ENCODE measurements at places on chromosomes 3 and 15.

- DNase-seq = no peak
These were observed 193.6 kb downstream of the CLSTN2 start for GRCh38 chr3:140128631-140129030.

DNA sequence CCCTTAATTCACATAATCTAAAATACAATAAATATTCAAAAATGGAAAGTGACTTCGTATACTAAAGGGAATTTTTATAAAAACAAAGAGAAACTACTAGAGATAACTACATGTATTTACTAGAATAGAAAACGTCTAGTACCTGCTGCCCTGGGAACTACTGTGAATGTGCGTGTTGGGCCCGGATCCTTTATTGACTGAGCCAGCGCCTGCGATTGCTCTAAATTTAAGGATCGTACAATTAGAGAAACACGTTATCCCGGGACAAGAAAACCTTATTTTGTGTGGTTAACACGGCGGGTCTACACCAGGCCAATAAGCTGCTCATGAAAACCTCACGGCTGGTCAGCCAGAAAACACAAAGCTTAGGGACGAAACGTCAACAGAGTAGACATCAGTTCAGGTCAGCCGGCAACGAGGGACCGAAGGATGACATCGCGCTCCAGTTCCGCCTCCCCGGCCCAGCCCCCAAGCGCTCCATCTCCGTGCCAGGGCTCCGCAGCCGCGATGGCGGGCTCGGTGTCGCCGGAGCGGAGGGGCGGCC is 555 bp downstream of the TM2D3 start:
- no peak for DNase-seq

DNA sequence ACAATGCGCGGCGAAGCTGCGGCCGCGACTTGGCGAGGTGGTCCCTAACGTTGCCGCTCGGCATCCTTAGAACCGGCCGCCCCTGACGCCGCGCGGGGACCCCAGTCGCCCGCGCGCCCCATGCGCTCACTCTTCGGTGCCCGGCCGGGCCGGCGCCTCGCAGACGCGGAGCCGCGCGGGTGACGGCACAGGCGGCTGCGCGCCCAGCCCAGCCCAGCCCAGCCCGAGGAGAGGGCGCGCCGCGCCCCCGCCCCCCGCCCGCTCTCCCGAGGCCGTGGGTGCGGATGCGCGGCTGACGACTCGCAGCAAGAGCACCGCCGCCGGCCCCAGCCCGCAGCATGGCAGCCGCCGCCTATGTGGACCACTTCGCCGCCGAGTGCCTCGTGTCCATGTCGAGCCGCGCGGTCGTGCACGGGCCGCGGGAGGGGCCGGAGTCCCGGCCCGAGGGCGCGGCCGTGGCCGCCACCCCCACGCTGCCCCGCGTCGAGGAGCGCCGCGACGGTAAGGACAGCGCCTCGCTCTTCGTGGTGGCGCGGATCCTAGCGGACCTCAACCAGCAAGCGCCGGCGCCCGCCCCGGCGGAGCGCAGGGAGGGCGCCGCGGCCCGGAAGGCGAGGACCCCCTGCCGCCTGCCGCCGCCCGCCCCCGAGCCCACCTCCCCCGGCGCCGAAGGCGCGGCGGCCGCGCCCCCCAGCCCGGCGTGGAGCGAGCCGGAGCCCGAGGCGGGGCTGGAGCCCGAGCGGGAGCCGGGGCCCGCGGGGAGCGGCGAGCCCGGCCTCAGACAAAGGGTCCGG is 437 bp downstream of the KLF13 start:
- peak; percentile 63 for DNase-seq

- DNase-seq = no peak
These were observed 1.3 kb upstream of the MEF2A start for GRCh38 chr15:99564221-99565048.

DNA sequence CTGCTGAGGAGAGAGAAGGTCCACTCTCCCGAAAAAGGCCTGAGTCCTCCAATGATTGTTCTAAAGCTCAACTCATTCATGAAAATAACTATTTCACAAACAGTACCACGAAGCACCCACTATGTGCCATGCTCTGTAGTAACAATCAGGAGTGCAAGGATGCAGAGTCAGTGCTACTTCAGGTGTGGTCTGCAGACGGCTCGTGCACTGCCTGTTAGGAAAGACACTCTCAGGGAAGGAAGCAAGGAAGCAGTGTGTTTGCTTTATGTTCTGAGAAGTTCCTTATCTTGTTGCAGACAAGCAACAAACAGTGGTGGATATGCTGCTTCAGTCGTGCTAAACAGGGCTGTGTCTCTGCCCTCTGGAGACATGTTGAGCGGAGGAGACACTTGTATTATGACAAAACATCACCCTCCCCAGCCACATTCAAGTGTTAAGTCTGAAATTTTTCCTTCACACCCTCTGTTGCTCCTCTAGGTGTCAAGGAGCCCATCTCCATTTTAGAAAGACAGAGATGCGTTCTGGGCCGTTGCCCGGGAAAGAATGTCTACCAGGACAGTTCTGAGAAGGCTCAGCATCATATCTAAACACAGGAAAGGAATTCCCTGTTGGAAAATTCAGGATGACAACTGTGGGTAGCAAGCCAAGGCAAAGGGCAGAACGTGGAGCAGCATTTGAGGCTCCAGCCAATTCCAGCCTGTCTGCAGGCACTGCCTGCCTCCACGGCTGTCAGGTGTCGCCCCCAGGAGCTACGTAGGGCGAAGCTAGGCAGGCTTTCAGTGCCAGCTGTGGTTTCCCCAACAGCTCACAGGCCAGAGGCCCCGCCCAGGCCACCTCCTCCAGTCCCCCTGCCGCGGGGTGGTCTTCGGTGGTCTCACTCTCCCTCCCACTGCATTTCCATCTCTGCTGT is 13.4 kb upstream of the ATP10A start:
- DNase-seq = no peak

DNA sequence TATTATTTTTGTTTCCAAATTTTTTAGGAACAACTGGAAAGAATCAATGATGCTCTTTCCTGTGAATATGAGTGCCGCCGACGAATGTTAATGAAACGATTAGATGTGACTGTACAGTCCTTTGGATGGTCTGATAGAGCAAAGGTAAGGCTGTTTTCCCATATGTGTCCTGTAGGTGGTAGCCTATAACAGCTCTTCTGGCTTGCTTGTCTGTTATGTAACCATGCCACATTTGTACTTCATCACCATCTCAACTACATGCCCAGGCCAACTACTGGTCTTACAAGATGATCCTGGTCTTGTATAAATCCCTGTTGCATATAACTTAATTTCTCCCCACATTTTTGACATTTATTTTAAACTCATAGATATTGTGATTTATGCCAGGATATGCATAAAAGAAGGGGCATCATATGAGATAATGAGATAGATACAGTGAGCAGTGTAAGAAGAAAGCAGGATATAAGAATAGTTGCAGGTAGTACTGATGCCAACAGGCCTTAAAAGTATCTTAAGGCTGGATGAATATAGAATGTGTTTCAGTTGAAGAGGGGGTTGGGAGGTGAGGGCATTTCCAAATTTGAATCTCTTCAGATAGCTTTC is 20.3 kb downstream of the FAM98B start:
- DNase-seq = no peak

- DNase-seq = peak; percentile 48
These were observed at the start of gene SNX1 for GRCh38 chr15:64095795-64096667. Gene SNX1 (plus strand): TSS chr15:64095982. CDS start chr15:64096014, 32 bp downstream.

GRCh38 chr3:108669208-108669607 is 79.7 kb downstream of the DZIP3 start:
- no peak for DNase-seq

- DNase-seq = no peak
These were observed 1.6 kb upstream of the PRKCD start for GRCh38 chr3:53159156-53160060.

- DNase-seq = no peak
These were observed 69.9 kb downstream of the SEC22A start for GRCh38 chr3:123271466-123272159.

- DNase-seq = no peak
These were observed 25.0 kb downstream of the DPH3 start for GRCh38 chr3:16239780-16240179.

DNA sequence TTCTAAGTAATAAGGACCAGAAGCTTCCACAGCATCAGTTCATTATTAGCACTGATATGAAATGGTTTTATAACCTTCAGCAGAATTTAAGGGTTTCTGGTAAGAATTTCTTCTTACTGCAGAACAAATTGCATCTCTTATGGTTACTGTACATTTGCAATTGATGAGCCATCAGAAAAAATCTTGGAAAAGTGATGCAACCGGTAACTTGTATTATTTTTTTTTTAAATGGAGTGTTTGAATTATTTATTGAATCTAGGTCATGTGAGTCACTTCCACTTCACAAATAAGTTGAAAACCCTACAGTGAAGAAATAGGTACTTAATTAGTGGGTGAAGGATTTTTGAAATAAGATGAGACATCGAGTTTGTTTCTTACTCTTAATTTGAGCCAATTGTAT is 786.0 kb downstream of the TUSC7 start:
- DNase-seq = no peak

DNA sequence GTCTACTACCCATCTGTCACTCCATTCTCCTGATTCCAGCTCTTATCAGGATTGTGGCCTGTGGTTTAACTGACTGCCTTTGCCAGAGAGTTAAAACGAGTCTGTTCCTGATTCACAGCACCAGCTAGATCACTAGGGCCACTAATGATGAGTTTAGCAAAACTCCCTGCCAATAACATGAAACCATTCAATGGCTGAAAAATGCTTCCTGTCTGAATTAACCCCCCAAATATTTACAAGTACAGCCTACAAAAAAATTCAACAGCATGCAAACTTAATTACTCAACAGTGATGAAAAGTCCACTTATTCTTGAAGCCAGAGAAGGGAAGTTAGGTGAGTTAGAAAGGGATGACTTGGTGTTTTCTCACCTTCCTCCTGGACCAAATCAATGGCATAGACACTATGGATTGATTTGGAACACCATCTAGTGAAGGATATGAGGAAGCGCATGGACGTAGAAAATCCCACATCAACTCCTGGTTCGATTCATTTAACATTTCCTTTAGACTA is 141.4 kb downstream of the TGFBR2 start:
- no peak for DNase-seq

DNA sequence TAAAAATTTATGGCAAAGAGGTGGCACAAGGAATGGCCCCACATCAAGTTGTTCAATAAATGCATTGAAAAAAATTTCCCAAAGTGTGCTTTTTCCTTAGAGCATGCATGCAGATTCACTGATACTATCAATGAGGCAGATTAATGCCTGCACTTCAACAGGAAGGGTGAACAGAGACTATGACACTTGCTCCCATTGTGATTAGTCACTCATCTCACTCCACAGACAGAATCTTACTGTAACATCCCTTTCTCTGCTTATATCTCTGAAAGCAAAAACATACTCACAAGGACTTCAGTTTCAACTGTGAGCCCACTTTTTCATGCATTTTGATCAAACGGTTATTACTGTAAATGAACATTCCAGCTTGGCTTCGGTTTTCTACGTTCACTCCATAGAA is 60.9 kb downstream of the MORC1 start:
- DNase-seq = no peak

- DNase-seq = no peak
These were observed 34.8 kb upstream of the RAB6B start for GRCh38 chr3:133930341-133930933.

- no peak for DNase-seq
These were observed 8.5 kb upstream of the SLC24A5 start for GRCh38 chr15:48112242-48112641.

GRCh38 chr3:86793786-86794185 is 197.2 kb downstream of the VGLL3 start:
- DNase-seq = no peak

DNA sequence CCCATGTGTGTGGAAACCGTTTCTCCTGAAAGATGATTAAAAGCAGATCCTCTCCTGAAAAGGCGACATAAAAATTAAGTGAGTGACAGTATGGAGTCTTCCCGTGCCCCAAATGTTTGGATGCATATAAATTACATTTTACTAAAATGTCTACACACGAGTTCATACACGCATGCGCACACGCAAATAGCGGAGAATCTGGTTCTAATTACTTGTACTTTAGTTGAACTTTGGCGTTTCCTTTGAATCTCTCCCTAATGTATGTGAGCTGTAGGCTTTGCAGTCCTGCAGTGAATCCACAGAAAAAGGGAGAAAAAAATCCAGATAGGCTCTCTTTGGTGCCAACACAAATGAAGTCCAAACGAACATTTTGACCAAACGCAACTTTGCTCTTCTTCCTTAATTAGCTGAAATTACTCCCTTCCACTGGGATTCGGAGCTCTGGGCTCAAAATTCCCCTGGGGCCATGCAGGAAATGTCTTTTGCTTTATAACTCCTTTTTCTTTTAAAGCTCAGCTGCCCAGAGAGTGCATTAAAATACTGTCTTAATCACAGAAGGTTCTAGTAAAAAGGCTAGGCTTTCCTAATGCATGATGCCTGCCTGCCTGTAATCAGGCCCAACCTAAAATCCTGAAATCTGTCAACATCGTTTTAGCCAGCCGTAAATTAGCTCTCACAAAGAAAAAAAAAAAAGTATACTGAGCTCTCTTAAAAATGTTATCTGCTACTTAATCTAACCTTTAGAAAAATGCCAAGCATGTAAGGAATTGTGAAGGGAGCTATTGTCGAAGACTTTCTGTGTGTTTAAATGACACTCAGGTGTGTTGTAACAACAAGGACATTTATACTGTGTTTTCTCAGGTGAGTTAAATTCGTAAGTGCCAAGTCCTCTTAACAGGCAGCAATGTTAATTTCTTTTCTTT is 26.2 kb downstream of the RARB start:
- no peak for DNase-seq

DNA sequence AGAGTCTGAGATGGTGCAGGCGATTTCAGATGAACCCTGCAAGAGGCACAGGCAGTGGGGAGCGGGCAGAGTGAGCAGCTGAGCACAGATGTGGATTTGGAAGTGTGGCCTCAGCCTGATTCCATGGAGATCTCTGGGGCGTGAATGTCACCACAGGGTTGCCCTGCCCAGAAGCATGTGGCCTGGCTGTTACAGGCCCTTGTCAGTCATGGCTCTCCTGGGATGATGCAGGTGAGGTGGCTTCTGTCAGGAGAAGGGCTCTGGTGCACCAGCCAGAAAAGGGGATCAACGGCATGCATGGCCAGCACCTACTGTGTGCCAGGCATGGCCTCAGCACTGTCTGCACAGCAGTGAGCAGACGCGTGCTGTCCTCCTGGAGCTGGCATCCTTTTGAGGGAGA is 11.9 kb downstream of the HDAC11 start:
- DNase-seq = no peak

DNA sequence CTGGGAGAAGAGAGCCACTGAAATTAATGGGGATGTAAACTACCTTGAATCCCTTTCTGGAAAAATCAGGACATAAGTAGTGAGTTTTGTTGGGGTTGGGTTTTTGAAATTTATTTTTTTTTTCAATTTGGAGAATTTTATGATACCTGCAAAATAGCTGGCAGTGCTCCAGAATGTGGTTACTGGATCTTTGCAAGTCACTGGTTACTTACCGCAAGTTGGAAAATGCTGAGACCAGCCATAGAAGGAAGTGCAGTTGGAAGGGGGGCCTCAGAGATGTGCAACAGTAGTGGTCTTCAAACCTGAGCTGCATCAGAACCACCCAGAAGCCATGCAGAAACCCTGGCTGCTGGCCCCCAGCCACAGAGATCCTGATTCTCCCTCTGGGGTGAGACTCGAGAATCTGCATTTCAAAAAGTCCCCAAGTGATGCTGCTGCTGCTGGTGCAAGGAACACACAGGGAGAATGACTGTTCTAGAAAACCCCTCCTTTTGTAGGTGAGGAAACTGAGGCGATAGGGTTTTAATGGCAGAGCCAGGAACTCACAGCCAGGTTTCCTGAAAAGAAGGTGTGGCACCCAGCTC is 39.7 kb downstream of the SEMA5B start:
- DNase-seq = no peak

- DNase-seq = no peak
These were observed 255.6 kb upstream of the NECTIN3 start for GRCh38 chr3:110816008-110816407.

GRCh38 chr3:123523023-123523412 is 61.8 kb downstream of the HACD2 start:
- DNase-seq = no peak
